ENCODE measurements at places on chromosomes 1 and 21.

DNA sequence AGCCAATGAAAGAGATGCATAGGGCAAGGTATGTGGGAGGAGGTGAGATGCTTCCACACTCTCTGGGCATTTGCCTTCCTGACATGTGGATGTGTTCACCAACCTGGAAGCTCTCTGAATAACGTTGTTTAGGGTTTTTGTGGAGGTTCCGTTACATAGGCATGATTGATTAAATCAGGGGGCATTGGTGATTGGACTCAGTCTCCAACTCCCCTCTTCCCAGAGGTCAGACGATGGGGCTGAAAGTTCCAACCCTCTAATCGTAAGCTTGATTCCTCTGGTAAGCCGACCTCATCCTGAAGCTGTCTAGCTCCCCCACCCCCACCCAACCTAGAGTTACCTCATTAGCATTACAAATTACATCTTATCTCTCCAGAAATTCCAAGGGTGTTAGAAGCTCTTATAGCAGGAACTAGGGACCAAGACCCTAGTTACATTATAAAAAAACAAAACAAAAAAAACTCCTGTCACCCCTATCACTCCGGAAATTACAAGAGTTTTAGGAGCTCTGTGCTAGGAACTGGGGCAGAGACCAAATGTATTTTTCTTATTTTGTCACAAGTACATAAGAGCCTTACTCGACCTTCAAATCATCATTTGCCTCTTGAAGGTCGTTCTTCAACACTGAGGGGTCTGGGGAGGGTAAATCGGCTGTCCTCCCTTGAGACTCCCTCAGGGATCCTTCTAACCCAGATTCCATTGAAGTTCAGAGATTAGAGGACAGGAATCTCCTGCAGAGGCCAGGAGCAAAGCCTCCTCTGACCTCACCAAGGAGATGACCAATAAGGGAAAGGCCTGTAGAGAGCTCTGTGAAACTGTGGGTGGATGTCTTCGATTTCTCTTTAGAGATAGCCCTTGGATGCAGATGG, 58.2 kb downstream of the DNTTIP2 start:
- DNase-seq: no peak

DNA sequence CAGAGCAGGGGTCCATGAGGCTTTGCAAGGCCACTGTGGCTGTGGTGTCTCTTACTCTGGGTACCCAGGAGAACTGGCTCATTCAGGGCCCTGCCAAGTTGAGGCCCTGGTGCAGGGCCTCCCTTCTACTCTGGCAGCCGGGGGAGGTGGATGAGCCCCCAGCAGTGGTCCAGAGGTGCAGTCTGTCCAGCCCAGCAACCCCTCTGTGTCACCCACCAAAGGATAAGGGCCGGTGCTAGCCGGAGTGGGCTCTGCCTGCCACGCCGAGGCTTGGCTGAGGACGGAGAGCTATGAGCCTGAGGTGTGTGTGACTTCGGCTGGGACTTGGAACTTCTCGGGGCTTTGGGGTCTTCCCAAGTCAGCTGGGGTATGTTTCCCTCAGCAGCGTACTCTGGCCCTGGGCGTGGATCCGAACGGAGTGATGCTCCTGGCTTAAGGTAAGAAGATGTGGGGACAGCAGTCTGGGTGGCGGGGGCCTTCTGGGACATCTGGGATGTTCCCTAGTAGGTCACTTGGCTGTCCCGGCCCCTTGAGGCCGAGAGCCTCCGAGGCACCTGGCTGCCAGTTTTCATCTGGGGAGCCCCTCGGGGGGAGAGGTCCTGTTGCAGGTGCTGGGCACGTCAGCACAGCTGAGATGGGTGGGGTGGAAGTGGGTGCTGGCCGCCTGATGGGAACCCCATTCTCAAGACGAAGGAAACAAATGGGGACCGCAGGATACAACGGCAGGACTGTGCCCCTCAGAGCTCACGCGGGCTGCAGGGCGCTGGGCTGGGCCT, 25.9 kb downstream of the RUNX3 start:
- DNase-seq: peak; percentile 3

DNA sequence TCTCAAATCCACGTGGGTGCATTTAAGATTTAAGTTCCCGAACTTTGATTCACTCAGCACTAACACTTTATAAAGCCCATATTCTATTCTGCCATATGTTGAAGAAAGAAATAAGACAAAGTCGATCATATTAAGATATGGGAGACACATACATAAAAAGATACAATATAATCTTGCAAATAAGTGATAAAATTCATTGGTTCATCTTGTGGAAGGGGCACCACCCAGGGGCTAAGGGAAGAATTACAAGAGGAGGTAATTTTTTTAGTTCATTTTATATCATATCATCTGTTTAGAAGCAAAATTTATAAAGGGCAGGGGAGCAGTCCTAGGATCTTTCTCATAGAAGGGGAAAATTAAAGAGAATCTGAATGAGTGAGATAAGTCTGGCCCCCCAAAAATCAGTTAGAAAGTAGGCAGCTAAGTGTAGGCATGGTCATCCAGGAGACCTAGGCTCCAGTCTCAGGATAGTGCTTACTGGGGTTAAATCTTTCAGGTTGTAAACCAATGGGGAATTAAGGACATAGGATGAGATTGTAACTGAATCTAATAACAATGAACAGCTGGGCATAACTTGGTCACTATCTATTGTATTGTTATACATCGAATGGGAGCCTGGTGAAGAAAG, 124.2 kb upstream of the L1TD1 start:
- DNase-seq: no peak

- no peak for DNase-seq
Measured at GRCh38 chr1:84283381-84283780, 18.1 kb upstream of the SAMD13 start.

DNA sequence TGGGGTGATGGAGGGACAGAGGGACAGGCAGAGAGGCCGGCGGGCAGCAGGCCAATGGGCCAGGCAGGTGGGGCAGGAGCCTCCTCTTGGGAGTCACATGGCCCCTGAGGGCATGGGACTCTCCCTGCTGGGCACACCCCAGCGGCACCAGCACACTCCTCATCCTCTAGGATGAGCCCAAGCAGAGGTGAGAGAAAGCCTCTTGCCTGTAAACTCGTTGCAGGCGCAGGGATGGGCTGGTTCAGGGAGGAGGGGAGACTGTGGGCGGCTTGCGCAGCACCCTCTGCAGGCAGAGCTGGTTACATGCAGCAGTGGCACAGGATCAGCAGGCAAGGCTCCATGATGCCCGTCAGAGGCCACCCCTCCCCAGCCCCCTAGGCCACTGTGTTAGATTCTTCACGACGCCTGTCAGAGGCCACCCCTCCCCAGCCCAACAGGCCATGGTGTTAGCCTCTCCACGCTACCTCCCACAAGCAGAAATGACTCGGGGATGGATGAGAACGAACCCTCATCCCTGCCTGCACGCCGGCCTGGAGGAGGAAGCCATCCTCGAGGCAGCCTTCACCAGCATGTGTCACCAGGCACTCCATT, 209.7 kb upstream of the VAMP3 start:
- DNase-seq: no peak

GRCh38 chr1:164223378-164223777, 335.6 kb upstream of the PBX1 start:
- DNase-seq: no peak

DNA sequence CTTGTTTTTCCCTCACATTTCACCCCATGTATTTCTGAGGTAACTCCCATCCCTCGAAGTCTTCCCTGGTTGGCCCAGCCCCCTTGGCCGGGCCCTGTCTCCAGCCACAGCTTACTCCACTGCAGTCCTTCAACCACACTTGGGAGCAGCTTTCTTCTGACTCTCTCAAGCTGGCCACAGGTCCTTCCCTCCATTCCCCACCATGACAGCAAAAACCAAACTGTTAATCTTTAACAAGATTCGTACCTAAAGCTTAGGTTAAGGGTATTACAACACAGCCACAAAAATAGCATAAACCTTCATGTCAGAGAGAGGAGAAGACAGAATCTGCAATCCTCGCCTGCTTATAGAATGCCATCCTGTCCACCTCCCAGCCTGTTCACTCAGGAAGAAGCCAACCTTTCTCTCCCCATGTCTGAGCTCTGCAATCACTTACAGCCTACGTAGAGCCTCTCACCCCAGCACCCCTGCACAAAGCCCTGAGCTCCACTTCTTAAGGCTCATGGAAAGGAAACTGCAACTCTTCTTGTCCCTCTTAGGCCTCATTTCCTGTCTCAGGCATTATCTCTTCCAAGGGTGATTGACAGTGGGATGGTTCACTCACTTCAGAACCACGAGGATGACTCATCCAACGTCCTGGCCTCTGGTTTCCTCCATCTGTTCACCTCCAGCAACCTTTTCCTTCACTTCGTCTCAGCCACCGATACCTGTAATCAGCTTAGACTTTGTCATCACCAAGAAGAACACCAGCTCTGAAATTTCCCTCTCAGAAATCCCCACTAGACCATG, 72.8 kb downstream of the CD2 start:
- peak; percentile 80 for DNase-seq

DNA sequence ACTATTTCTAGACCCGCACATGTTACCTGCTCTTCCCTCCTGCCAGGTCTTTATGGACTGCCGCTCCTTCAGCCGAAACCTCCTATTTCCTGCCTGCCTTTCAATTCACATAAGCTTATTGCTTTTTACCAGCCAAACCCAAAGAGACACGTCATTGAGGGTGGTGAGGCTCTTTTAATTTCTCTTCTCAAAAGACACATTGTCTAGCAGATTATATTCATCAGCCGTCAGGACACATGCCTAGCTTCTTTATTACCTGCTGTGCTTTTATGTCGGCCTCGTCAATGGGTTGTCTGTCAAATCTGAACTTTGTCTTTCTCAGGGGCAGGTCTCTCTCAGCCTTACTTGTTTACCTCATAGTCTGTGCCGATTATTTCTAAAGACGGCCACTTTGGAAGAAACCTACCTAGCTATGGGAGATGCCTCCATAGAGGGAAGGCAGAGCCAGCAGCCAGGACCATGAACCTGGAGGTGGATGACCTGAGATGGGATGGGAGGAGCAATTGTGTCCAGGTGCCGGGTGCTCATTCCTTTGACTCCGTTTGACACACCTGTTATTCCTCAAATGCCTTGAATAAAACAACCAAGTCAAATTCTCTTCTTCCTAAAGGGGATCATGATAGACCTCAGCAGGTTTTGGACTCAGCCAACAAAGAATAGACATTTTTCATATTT, 42.0 kb downstream of the ZBTB18 start:
- DNase-seq: no peak

DNA sequence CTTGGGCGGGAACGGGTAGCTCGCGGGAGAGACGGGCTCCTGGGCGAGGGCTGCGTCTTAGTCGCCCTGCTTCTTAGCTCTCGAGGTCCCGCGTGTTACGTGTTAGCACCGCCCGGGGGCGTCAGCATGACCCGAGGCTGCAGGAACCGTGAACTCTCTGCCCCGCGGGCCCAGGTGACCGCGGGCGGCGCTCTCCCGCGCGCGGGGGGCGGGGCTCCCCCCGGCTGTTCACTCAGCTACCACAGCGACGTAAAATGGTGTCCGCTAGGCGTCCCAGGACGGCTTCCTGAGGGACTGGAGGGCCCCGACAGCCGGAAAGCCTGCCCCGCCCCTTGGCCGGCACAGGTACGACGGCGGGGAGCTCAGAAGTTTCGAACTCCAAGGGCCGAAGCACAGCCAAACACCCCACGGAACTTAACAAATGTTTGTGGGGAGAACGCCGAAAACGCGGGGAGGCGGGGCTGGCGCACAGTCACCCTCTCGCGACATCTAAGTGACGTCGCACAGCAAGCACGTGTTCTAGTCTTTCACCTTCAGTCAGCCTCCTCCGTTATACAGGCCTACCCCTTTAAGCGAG, 780 bp upstream of the RBM15 start:
- DNase-seq: peak; percentile 88

- no peak for DNase-seq
Measured at GRCh38 chr1:93661829-93662474, 19.7 kb downstream of the BCAR3 start.

GRCh38 chr1:79895573-79895972, 889.0 kb upstream of the ADGRL4 start:
- no peak for DNase-seq

DNA sequence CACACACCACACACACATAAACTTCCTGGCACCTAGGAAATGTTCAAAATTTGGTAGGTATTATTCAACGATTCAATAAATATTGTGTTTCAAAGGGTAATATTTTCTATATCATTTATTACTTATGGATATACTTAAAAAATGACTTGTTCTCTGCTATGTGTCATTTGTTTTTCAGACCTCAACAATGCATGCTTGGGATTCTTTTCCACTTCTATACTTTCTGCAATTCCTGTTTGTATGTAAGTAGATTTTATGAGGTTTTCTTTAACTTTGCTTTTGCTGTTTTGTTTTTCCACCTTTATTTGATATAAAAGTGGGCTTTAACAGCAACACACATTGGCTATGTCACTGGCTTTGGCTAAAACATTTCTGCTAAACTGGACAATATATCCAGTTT, 3.5 kb downstream of the CEP170 start:
- no peak for DNase-seq

DNA sequence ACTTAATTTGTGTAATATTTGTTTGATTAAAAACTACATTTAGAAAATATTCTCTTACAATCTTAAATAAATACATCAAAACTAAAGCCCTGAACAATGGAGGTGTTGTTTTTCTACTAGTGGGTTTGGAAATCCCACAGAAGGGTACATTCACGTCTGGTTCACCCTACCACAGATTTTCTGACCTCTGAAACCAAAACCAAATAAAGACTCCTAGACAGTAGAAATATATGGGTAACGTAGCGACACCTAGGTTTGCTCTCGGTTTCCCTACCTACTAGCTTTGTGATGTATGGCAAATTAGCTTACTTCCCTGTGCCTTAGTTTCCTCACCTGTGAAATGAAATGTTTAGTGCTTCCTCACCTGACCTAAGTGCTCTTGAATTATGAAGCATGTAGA, 312.6 kb downstream of the DPYD start:
- DNase-seq: no peak

DNA sequence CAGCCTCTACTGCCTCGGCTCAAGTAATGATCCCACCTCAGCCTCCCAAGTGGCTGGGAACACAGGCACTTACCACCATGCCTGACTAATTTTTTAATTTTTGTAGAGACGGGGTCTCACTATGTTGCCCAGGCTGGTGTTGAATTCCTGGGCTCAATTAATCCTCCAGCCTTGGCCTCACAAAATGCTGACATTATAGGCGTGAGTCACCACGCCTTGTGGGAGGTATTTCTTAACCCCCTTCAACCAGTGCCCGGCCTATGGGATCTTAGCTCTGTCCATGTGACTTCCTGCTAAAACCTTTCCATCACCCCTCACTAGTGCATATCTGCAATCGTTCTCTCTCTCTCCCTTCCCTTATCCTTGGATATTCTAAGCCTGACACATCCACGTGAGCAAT, 86.4 kb downstream of the FOXD2 start:
- DNase-seq: no peak

GRCh38 chr1:218965821-218966220, 207.9 kb upstream of the LYPLAL1 start:
- no peak for DNase-seq

GRCh38 chr1:161226320-161226711, 456 bp downstream of the TOMM40L start:
- DNase-seq: no peak

DNA sequence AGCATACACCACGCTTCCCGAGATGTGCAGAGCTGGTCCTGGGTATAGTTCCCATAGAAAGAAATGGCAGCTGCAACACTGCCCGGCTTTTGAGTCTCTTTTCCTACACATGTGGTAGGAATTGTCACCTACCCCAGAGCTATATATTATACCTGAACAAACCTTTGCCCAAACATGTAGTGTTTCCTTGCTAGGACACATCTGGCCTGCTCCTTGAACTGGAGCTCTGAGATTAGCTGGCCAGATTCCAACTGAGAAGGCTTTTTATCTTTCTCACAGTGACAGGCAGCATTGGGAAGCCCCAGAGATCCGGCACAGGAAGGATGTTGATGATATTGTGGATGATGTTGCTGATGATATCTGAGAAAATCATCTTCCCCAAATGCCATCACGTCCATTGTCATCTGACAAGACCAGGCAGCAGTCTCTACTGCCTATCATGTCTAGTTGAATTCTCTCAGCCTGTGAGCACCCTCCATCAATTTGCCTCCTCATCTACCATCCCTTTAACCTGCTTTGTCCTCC, 115.0 kb upstream of the SMYD2 start:
- DNase-seq: no peak

Data from stimulated activated CD4-positive, alpha-beta T cell treated with anti-CD3 and anti-CD28 coated beads, Interleukin-4, amount 100 ng/mL, for 24 hours (primary cell).